SK-N-MC (cell line): ENCODE measurements at places on chromosomes 16 and 17.

- no peak for DNase-seq
Measured at GRCh38 chr17:35447499-35447898, 1.1 kb downstream of the SLFN13 start.

DNA sequence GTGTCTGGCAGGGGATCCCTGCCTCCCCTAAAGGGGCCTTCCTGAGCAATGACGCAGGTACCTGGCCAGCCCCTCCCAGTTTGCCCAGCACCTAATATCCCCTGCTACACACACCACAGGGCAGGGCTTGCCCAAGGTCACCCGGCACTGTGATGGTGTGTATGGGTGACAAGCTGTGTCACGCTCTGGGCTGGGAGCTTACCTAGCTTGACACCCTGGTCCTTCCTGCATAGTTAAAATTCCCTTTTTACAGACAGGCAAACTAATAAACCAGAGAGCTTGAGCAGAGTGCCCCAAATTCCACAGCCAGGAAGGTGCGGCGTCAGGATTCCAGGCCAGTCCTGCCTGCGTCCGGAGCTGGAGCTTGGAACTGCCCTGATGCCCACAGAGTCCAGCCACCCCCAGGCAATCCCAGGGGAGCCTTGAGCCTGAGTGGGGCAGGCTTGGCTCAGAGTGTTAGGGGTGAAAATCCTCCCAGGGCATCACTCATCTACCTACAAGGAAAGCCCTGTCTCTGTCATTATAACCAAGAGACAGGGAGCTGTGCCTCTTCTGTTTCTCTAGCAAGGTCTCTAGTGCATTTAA lies 18.1 kb downstream of the MMP15 start:
- no peak for DNase-seq

DNA sequence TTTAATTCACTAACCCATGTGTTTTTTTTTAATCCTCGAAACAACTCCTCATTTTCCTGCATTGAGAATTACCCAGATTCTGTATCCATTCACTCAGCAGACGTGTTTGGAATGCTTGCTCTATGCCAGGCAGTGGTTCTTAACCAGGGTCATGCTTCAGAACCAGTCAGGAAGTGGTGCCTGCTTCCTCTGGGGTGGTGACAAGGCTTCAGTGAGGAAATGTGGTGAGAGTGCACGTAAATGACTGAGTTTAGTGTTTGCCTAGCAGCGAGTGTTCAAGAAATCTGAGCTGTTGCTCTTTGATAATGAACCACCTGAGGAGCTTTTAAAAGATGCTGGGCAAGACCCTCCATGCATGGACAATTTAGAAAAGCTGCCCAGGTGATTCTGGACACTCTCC lies 9.9 kb downstream of the ZFP90 start:
- no peak for DNase-seq

DNA sequence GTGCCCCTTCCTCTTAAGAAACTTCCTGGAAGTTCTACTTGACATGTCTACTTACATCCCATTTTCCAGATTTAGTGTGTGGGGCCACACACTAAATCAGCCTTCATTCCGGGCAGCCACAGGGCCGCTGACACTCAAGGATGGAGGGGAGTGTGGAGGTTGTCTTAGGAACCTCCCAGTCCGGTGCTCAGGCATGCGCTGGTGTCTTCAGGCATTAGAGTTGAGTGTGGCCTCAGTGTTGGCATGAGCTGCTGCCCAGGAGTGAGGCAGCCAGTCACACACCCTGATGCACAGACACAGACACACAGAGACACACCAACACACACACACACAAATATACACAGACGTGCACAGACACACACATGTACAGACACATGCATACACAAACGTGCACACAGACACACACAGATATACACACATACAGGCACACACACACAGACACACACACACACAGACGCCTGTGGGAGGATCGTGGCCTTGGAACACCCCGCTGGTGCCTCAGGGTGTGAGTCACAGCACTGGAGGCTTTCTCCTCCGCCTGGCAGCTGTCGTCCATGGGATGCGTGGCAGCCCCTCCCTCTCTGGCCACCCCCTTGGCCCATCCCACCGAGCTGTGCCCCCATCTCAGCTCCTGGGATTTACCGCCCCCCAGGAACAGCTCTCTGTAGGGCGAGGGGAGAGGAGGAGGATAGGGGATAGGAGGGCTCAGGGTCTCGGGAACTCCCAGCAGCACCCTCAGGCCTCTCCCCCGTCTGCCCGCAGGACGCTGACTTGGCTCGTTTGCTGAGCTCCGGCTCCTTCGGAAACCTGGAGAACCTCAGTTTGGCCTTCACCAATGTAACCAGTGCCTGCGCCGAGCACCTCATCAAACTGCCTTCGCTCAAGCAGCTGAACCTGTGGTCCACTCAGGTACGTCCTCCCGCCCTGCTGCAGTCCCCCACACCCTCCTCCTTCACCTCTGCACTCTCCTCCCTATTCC lies 75.6 kb upstream of the PLCG2 start:
- DNase-seq = no peak

DNA sequence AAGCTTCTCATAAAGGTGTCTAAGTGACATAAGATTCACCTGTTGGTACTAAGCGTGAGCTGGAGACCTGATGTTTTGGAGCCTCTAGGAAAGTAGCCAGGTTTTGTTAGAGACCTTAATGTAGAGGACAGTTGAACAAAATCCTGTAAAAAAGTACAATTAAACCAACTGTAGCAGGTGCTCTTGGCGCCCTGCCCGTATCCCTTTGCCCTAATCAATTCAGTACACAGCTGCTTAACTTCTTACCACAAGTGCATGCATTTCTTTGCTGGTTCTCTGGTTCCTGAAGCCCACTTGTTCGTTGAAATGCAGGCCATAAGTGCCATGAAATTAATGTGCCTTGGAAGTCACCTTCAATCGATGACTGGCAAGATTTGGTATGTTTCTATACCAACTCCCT lies 24.4 kb downstream of the GLP2R start:
- DNase-seq = no peak

GRCh38 chr16:72940886-72941285 lies 107.0 kb downstream of the ZFHX3 start:
- no peak for DNase-seq

DNA sequence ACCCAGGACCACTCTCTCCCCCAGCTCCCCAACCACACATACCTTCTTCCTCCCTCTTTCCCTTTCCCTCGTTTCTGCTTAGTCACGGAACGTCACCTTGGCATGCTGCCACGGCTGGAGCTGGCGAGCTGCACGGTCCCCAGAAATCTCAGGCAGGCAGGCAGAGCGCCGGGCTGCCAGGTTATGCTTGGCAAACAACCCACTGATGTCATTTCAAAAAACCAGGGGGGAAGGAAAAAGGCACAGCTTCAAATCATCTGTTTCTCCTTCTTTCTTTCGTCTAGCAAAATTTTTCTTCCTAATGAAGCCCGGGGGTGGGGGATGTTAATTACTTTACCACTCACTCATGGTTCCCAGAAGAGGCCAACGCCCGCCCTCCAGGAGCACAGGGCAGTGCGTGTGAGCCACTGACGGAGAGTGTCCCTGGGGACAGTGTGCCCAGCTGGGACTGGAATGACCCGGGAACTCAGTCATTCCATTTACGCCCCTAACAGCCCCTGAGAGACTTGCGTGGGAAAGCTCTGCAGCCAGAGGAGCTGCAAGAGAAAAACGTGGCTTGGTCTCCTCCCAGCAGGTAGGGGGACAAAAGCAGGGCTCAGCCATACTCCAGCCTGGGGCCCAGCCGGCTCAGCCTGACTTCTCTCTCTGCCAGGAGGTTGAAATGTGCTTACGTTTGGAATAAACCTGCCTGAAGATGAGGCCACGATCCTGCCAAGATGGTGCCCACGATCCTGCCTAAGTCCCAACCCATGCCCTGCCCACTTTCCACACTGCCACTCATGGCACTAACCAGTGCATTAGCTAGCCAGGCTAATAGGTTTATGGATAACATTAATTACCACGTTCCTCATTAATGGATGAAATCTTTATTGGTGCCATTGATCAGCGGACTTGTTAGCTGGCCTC lies 198.9 kb downstream of the ZFHX3 start:
- no peak for DNase-seq

DNA sequence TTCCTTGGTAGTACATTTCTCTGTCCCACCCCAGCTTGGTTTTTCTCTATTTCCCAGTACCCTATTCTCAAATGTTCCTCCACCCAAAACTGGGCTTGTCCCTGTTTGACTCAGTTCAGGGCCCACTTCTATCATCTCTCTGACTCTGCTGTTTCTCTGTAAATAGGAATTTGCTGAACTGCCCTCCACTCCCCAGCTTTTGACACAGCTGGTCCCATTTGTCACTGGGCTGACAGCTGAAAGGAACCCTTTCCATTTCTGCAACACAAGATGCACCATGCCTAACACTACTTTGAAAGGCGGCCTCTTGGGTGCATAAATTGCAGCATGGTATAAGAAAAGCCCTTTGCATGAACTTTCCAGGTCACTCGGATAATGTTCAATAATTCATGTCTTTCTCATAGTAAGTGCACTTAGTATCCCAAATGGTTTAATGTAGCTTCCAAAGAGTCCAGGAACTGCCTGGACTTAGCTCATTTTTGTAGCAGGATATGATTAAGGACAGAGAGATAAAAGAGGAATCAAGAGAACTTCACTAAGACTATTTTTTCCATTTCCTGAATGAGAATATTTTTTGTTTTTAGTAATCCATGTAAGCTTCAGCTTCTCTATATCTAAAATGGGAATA lies 256.7 kb downstream of the CDH11 start:
- DNase-seq = no peak

- DNase-seq = no peak
Measured at GRCh38 chr16:75423723-75424104, 9.6 kb downstream of the CFDP1 start.

DNA sequence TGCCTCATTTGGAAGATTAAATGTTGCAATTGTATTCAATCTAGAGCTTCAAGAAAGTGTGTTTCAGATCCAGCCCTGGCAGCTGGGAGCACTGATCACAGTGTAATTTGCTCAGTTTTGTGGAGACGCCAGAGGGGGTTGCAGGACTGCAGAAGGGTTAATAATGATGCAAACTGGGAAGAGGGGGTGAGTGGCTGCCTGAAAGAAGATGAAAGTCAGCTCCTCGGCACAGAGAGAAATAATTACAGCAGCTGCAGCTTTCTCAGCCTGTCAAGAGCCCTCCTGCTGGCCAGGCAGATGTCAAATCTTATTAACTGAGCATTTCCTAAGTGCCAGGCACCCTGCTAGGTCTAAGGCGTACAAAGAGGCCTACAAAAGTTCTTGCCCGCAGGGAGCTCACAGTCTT lies 97.7 kb downstream of the ZNF18 start:
- no peak for DNase-seq

GRCh38 chr16:54923055-54923473 lies 7.6 kb upstream of the IRX5 start:
- DNase-seq = no peak

GRCh38 chr17:55283256-55283965 lies 18.7 kb downstream of the HLF start:
- DNase-seq = no peak

GRCh38 chr17:49520386-49521087 lies 25.4 kb downstream of the NGFR start:
- DNase-seq = no peak

- DNase-seq = no peak
Measured at GRCh38 chr17:50161911-50162288, 3.9 kb upstream of the SGCA start.

DNA sequence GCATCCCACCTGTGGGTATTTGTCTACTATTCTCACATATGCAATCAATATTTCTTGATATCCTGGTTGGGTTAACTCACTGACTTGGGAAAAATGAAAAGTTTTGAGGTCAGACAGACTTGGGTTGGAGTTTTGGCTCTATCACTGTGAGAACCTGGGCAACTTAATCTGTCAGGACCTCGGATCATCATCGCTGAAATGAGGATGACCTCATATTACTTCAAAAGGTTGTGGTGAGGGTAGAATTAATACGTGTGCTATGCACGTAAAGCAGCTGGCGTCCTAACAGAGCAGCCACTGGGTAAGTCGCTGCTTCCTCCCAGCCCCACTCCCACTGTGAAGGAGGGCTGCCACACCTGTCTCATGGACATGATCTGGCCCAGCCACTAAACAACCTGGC lies 57.3 kb downstream of the COG7 start:
- no peak for DNase-seq

DNA sequence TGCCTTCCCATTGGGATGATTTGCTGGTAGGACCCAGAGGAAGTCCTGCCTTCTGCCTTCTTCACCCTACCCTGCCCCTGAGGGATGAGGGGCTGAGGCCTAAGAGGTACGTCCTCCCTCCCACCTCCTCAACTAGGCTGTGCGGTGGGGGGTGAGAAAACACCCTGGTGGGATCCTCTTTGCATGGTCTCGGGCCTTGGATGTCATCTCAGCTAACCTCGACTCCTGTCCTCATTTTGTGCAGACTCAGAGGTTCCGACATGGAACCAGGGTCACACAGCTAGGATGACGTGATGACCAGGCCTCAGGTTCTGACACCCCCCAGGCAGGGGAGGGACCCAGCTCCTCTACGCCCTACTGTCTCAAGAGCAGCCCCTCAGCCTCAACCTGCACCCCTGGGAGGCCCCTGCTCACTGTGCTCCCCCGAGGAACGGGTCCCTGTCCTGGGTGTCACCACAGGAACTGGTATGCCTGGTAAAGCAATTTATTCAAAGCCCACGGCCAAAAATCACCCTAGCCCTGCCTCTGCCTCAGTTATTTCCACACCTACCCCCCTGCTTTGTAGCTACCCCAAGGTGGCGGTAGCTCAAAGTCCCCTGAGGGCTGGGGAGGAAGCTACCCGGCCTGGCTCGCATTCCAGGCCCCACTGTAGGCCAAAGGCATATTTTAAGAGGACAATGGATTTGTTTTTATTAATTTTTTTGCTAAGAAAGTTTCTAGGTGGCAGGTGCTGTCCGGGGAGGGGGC lies 17.5 kb downstream of the UNC13D start:
- DNase-seq = no peak

DNA sequence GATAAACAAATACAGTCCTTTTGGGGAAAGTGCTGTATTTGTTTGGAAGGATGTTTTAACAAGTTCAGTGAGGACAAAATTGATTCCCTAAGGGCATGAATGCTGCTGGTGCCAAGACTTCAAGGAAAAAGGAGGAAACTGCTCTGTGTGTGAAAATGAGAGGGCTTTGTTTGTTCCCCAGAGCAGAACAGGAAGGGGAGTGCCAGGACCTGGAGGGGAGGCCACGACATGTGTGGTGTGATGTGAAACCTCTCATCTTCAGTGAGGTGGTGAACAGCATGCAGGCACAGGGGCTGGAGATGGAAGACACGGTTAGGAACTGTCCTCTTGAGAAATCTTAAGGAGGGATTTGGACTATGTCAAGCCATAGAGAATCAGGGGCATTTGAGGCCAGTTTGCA lies 46.6 kb upstream of the GRIN2A start:
- DNase-seq = no peak

- DNase-seq = no peak
Measured at GRCh38 chr17:62140836-62141235, 75.8 kb upstream of the MED13 start.
